ENCODE measurements at places on chromosomes 12 and 14.
A peak's percentile ranks its signal among the peaks of the same experiment; 100 is the strongest.

- no peak for DNase-seq
Observed at GRCh38 chr12:6685814-6686213, 3.4 kb downstream of the ZNF384 start.

DNA sequence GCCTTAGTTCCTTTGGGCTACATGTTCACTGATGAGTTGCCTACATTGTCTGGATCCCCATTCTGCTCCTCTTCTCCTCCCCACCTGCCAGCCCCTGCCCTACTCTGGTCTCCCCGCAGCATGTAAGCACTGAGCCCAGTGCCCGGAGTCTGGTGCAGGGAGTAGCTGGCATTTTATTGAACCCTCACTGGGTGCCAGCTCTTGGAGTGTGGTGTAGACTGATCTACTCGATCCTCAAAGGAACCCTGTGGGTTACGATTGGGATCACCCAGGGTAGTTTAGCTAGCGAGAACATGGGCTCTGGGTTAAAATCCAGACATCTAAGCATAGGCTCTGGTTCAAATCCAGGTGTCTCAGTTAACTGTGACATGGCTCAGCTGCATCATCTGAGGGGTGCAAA, 8.3 kb upstream of the SERPINA6 start:
- DNase-seq: no peak

DNA sequence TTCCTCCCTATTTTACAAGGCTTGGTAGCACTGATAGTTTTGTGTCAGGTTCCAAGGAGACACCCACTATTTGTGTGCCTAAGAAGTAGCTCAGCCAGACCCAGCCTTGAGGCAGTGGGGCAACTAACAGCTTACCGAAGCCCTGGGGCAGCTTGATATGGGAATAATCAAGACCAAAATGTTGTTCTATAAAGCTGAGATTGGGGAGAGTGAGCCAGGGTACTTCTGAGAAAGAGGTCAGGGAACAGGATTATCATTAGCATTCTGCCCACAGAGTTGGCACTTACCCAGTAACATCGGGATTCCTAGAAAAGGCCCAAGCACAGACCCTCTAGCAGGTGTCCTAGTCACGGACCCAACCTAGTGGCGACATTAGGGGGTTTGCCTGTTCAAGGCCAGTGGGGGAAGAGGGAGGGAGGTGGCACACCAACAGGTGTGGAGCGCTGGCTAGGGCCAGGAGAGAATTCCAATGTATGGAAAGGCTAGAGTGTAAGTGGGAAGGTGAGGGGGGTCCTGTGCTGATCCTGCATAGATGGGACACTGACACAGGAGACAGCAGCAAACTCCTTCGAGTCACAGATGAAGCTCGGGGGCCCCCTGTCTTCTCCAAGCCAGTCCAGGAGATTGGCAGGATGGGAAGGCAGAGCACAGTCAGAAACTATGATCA, 4.9 kb downstream of the PPP1R3E start:
- DNase-seq: no peak

DNA sequence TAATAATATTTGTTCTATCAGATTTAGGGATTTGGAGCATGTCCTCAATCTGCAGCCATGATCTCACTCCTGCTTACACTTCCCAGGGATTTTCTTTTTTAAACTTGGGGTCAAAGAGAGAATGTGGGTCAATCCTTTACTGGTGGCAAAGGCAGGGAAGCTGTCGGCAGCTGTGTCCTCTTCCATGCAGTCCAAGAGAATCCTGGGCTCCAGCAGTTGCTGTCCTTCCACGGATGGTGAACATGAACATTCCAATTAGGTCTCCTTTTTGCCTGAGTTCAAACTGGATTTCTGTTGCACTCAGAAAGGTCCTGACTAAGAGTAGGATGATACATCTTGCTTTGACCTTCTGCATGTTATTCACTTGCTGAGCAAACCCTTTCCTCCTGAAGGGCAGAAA, 73.9 kb downstream of the ARL6IP4 start:
- DNase-seq: no peak

DNA sequence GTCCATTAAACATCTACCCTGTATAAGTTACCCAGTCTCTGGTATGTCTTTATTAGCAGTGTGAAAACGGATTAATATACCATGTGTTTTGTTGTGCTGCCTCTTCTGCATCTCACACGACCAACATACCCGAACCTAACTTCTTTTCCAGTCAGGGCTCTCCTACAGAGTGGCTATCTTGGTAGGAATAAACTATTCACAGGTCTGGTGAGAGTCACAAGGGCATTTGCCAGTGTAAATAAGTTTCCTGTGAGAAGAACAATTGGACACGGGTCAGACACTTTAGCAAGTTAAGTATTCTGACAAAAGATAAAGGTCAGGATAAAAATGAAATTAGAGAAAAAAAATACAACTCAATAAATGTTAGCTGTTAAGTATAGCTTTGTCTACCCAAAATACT, 60.9 kb downstream of the MYF5 start:
- no peak for DNase-seq

DNA sequence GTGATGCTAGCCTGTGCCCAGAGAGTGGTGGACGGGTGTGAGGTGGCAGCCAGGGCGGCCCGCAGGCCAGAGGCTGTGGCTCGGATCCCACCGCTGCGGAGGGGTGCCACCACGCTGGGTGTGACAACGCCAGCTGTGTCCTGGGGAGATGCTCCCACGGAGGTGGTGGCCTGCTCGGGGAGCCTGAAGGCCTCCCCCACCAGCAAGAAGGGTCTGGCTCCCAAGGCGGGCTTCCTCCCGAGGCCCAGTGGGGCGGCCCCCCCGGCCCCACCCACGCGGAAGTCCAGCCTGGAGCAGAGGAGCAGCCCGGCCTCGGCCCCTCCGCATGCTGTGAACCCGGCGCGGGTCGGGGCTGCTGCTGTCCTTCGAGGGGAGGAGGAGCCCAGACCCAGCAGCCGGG, 38.2 kb downstream of the KIF26A start:
- no peak for DNase-seq

GRCh38 chr12:21852251-21852650, 77.7 kb upstream of the KCNJ8 start:
- DNase-seq: peak; percentile 81

GRCh38 chr14:70771781-70772212, 37.5 kb downstream of the MAP3K9 start:
- no peak for DNase-seq

DNA sequence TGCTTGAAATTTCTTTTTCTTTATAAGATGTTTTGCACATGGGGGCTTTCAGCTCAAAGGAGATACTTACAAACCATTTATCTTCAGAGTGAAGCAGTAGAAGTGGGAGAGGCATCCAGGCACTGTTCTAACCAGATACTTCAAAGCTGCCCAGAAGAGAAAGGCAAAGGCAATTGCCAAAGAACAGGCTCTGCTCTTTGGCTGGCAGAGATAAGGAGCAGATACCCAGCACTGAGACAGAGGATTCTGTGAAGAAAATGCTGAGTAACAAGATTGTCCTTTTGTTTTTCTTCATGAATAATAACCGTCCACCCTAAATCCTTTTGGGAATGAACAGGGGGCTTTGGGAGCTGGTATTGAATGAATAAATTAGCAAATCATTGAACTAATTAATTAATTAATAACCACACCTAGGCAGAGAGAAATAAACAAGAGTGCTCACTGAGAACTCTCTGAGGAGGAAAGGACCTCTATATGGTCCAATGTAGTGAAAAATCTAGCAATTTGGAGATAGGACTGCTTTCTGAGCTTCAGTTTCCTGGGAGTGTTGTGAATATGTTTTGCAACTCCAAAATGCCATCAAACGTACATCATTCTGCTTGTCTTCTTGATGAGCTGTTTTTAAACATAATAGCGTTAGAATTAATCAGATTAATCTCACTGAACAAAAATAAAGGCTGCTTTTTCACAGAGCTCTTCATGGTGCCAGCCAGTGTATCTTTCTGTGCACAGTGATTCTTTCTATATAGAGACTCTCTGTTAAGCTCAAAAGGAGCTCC, 192.8 kb upstream of the AMIGO2 start:
- DNase-seq: peak; percentile 60

DNA sequence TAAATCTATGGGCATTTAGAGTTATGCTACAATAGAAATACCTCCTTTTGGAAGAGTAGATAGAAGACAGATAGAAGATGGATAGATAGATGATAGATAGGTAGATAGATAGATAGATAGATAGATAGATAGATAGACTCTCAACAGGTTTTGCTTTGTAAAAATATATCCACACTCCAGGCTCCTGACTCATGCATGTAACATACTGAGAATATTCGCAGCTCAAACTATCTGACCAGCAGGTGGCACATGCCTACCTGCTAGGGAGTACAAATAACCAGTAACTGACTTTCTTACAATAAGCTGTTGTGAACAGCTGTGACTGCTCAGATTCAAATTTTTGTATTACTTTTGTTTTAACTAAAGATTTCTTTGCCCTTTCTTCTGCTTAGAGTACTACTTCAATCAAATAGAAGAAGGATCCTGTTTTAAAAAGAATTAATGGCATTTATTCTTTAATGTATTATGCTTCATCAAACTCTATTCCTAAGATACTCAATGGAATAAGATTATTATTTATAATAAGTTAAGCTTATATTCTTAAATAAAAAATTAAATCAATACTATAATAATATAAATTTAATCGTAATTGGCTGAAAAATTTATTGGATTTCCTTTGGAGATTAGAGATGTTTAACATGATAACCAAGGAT, 15.8 kb upstream of the CPNE8 start:
- DNase-seq: no peak

GRCh38 chr12:78928200-78929074, 63.9 kb downstream of the SYT1 start:
- peak; percentile 40 for DNase-seq

DNA sequence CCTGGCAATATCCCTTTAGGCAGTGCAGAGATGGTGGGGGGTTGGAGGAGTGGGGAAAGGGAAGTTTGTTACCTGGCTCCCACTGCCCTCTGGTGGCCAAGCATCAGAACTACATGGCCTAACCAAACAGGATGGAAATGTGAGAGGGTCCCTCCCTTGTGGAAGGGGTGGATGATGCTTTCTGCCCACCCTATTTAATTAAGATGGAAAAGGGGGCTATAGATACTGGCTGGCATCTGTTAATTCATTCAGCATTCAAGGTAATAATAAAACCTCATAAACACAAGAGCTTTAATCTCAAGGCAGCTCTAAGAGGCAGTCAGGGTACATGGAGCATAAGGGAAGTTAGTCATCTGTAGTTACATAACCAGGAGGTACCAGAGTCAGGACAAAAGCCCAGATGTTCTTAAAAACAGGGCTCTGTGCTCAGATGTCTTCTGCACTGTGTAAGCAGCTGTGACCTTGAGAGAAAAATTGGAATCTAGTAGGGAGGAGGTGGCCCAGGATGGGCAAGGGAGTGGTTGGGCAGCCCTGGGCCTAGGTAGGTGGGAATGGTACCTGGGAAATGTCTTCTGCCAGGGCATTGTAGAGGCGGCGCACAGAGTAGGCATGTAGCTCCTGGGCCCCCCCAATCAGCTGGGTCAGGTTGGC, 4.6 kb downstream of the AP1G2 start:
- peak; percentile 53 for DNase-seq

GRCh38 chr12:68237619-68238018, 12.0 kb upstream of the IL26 start:
- DNase-seq: peak; percentile 46

DNA sequence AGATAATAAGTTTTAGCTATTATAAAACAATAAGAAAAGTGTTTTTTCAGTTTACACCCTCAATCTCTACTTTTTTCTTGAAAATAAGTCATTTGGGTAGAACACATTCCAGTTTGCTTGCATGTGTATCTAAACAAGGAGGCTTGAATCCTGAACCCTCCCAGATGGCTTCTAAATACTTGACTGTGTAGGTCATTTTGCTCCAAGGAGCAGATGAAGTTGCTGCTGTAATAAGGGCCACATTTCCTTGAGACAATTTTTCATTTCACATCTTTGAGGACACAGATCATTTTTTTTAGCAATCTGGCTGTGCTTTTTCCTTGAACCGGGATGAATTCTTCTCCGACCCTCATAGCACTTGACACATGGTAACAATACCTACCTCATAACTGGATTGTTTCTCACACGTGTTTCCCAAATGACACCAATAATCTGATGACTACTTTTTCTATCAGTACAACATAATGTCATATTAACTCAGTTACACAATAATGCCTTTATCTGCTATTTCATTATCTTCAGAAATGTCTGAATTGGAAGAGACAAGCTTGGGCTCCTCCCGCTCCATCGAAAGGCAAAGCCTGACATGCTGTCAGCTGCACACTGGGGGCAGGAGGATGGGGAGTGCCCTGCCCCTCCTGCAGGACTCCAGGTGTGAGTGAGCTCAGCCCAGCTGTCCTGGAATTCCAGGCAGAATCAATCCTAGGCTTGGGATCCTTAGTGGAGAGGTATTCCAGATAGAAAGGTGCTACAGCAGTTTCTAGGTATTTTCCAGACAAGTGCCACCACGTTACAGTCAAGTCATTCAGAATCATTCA, 30.9 kb downstream of the GPHB5 start:
- peak; percentile 55 for DNase-seq

GRCh38 chr14:22865424-22866405, 5.8 kb upstream of the LRP10 start:
- no peak for DNase-seq

DNA sequence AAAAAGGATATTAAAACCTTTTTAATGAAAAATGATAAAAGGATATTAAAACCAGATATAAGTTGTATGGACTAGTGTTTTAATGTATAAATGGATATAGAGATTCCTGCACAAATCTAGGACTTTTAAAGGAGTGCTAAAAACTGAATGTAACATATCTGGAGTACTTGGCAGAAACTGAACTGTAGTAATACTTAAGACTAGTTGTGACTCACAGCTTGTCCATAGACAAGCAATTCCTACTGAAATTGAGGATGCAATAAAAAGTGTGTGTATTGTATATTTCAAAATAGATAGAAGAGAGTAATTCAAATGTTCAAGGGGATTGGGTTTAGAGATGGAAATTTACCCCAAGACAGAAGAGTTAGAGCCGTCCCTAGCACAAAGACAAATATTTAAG, 59.6 kb downstream of the FBXO33 start:
- DNase-seq: peak; percentile 49

GRCh38 chr14:66066981-66067776, 419.0 kb upstream of the CCDC196 start:
- no peak for DNase-seq

GRCh38 chr12:76421046-76421445, 72.8 kb upstream of the BBS10 start:
- no peak for DNase-seq

GRCh38 chr12:132185705-132186104, 41.4 kb downstream of the NOC4L start:
- DNase-seq: no peak

DNA sequence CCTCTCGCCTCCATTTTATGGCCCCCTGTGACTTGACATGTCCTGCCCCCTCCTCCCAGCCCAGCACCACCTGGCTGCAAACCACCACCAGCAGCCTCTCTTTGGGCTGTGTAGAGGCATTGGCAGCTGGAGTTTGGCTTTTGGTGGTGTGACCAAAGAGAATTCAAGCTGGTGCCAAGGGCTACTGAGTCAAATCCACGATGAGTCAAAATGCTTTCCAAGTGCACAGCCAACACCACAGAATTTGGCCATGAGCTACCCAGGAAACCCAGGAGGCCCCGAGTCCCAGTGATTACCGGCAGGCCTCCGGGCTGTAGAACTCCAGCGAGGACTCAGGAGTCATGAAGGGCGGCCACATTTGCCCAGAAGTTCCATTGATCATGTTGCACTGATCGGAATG, 53.8 kb downstream of the SCARB1 start:
- DNase-seq: peak; percentile 54

GRCh38 chr14:60647837-60648248, 1.4 kb downstream of the SIX1 start:
- no peak for DNase-seq
